ENCODE measurements at places on chromosomes 5 and 9.

DNA sequence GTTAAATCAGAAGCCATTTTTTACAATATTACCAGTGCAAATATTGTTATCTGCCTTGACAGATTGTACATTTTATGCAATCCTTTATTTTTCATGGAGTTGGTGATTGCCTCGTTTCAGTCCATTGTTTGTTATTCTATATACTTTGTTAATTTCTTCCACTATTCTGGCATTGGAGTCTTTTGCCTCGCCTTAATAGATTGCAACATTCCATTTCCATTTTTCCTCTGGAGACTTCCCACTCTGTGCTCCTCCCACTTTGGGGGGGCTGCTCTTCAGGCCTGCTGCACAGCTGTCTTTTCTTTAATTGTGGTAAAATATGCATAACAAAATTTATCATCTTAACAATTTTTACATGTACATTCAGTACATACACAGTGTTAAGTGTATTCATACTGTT, 4.4 kb upstream of the DCAF10 start:
- no peak for DNase-seq

DNA sequence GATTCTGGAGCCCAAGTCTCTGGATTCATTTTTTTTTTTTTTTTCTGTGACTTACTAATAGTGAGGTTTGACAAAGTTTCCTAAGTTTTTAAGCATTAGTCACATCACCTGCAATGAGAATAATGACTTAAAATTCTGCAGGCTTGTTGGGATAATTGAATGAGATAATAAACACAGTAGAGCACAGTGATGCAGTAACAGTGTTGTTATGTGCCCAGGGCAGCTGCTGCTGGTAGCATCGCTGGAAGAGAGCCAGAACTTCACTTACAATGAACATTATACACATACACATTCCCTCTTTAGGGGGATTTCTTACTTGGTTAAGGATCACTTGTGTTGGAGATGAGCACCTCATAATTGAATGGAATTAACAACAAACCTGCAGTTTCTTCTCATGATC, 78.9 kb downstream of the ALDH7A1 start:
- no peak for DNase-seq

DNA sequence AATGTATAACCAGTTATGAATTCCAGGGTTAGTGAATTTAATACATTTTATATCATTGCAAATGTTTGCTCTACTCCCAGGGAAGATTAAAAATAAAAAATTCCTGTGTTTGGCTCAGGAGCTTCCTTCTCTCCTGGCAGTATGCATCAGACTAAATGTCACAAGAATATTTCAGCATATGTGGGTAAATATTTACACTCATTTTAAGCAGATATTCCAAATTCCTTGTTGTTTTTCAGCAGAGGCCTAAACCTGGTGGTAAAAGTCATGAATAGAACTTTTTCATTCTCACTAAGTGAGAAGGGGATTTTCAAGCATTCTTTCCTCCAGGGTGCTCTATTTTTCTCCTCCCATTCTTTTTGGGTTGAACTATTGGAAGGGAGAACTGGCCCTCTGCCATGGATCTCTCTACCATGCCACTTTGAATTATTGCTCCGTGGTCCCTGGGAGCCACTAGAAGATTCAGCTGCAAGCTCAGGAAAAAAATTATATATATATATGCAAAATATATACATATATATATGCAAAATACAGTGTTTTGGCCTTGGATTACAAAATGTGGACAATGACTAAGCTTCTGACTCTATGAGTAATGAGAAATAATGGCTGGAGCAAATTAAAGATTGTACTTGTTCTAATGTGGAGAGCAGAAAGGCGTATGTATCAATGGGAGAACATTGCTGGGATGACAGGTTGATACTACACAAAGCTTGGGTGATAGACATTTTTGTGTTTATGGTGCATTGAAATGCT, 180.6 kb upstream of the PAPPA start:
- DNase-seq: no peak

DNA sequence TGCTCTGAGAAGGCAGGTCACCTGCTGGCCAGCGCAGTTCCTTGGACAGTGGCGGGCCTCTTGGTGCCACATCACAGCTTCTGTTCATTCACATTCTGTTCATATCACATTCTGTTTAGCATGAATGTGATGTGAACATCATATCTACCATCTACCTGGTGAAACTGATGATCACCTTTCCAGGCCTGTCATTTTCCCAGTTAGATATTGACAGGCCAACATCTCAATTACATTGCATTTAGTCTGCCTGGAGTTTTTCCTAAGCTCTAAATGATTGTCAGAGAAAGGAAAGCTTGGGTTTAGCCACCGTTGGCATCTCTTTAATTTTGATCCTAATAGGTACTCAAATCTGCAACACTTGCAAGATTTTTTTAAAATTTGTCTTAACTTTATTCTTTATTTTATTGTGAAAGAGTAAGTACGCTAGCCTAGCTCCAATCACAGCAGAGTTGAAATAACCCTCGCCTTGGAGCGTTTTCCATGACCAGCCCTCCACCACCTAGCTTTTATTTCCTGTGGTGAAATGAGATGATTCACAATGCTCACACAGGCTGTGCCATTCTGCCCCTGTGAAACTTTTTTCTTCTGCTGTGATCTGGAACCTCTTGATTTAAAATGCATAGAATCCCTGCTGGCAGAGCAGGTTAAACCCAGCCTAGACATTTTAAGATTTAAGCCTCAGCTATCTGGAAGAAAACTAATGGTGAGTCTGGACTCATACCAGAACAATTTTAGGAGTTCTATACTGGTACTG, 225.0 kb downstream of the ESM1 start:
- DNase-seq: no peak

GRCh38 chr9:117114768-117115167, 300.1 kb downstream of the ASTN2 start:
- no peak for DNase-seq

DNA sequence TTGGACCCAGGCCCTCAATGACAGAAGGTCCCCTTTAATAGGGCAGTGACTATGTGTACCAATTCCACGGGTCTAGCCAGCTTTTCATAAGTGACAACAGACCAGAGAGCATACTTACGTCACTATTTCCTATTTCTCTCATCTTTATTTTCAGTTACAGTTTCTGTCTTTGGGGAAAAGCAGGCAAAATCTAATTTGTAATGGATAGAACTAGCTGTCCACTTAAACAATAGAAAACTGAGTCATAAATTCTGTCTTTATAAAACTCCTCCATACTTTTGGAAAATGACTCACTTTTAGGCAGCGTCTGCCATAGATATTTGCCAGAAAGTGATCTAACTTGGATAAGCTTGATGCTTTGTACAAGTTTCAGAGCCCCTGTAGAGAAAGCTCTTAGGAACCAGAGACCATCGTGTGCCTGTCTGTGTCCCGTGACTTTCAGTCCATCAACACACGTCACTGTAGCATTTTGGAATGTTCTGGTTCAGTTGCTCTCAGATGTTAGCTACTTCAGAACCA, 101.9 kb downstream of the F2RL2 start:
- DNase-seq: no peak

- no peak for DNase-seq
These were observed 52.4 kb upstream of the HMHB1 start for GRCh38 chr5:143759396-143760130.

- DNase-seq: no peak
These were observed 115.0 kb downstream of the KIAA1958 start for GRCh38 chr9:112601636-112602035.

DNA sequence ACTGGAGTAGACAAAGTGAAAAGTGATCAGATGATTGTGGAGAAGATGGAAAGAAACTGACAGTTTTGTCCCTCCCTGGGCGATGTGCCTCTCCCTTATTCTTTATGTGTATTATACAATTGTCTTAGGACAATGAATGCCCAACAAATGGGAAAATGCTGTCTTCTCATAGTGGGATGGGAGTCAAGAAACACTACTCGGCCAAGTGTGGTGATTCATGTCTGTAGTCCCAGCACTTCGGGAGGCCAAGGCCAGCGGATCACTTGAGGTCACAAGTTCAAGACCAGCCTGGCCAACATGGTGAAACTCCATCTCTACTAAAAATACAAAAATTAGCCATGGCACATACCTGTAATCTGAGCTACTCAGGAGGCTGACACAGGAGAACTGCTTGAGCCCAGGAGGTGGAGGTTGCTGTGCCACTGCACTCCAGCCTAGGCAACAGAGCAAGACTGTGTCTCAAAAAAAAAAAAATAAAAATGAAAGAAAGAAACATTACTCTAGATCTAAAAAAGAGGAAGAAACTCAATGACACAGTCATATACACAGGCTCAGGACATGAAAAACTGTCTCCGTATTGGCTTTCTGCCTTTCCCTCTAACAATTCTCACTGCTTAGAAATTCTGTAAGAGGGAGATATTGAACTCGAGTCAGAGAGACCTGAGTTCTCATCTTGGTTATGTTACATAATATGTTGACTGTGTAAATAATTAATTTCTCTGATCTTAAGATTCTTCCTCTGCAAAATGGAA, 67.9 kb upstream of the TARS1 start:
- DNase-seq: no peak

GRCh38 chr9:125893277-125893676, 146.1 kb downstream of the PBX3 start:
- no peak for DNase-seq

DNA sequence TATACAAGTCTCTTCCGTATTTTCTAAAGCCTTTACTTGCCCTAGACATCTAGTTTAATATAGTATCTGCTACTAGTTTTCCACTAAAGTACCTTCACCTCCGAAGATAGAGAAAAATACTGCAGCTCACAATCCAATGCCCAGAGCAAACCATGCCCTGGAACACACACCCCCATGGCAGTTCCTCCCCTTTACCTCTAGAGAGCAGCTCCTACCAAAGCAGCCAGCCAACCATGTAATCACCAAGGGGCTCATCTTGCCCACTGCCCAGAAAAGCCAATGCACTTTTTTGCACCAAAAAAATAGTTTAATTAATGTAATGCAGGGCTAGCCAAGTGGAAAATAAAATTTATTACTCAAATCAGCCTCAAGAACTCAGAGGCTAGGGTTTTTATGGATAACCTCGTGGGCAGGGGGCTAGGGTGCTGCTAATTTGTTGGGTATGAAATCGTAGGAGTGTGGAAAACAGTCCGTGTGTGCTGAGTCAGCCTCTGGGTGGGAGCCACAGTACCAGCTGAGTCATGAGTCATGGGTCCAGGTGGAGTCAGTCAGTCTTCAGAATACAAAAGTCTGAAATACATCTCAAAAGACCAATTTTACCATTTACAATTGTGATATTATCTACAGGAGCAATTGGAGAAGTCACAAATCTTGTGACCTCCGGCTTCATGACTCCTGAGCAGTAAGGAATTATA, 120.1 kb upstream of the ACO1 start:
- DNase-seq: no peak

- DNase-seq: no peak
These were observed 191.4 kb downstream of the HSPA4 start for GRCh38 chr5:133243196-133243595.

Data from T-helper 22 cell (primary cell).